Small intestine (tissue), 16 donors: ENCODE measurements at places on chromosomes 3 and 15.

- no peak for DNase-seq
These were observed 421.7 kb upstream of the GRM7 start for GRCh38 chr3:6439226-6439625.

DNA sequence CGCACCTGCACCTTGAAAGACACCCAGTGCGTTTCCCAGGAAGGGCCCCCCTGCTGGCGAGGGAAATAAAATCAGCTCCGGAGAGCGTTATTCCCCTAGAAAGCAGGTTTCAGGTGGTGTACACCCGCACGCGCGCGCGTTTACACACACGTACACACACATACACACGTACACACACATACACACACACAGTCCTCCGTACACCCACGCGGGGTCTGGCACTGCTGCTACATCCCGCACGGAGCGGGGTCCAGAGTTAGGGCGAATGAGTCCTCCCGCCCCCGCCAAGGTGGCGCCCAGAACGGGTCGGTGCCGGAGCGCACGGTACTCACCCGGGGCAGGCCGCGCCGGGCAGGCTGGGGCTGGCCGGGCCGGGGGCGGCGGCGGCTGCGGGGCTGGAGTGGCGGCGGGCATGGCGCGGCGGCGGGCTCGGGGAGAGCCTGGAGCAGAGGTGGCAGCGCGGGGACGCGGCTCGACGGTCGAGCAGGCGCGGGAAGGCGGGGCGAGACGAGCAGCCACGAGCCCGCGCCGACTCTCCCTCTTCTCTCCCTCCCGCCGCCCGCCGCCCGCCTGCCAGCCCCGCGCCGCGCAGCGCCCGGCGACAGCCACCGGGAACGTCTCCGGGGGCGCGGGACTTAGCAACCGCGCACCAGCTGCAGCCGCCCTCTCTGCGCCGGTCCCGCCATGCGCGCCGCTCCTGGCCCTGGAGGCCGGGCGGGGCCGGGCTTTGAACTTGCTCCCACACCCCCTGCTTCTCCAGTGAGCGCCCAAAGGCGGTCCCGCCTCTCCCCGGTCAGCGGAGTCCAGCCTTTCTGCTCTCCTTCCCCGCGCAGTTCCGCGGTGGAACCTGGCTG, at the start of gene DCLK3:
DCLK3 (minus strand) TSS at position 704 of the 854 bp plus-strand sequence; CDS start at position 414, 290 bp downstream.
- peak; percentile 40 for DNase-seq

- DNase-seq = no peak
These were observed 3.4 kb downstream of the IL20RB start for GRCh38 chr3:136960838-136961836.

GRCh38 chr15:69299943-69300588, 1.4 kb downstream of the PAQR5 start:
- DNase-seq = peak; percentile 31

- DNase-seq = peak; percentile 46
These were observed 31.8 kb downstream of the CTSH start for GRCh38 chr15:78913012-78913411.

GRCh38 chr15:70505411-70505919, 257.9 kb downstream of the UACA start:
- no peak for DNase-seq

DNA sequence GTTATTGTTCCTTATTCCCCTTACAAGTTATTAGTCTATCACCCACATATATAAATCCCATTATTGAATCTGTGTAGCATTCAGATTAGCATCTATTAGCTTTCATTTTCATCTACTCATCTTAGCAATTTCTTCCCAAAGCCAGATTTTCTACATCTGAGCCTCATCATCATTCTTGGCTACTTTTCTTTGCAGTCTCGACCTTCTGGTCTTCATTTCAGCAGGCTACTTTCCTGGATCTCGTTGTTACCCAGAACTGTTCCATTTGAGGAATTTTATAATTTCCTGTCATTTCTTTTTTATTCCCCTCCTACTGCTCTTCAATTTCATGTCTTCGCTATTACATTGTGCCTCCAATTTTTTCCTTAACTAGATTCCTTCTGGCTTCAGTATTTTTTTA, 51.8 kb downstream of the SPRED1 start:
- no peak for DNase-seq

- no peak for DNase-seq
These were observed 283.3 kb upstream of the TPRG1 start for GRCh38 chr3:188888321-188889053.

DNA sequence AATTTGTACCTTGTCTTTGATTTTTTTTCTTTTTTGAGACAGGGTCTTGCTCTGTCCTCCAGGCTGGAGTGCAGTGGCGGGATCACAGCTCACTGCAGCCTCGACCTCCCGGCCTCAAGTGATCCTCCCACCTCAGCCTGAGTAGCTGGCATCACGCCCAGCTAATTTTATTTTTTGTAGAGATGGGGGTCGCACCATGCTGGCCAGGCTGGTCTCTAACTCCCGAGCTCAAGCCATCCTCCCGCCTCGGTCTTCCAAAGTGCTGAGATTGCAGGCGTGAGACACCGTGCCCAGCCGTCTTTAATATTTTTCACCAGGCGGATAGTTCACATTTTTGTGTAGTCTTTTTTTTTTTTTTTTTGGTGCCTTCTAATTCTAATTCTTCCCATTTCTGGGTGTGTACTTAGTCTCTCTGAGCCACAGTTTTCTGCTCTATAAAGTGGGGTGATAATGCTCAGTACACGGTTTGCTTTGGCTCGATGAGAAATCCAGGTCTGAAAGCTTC, 528 bp upstream of the TATDN2 start:
- DNase-seq = no peak

DNA sequence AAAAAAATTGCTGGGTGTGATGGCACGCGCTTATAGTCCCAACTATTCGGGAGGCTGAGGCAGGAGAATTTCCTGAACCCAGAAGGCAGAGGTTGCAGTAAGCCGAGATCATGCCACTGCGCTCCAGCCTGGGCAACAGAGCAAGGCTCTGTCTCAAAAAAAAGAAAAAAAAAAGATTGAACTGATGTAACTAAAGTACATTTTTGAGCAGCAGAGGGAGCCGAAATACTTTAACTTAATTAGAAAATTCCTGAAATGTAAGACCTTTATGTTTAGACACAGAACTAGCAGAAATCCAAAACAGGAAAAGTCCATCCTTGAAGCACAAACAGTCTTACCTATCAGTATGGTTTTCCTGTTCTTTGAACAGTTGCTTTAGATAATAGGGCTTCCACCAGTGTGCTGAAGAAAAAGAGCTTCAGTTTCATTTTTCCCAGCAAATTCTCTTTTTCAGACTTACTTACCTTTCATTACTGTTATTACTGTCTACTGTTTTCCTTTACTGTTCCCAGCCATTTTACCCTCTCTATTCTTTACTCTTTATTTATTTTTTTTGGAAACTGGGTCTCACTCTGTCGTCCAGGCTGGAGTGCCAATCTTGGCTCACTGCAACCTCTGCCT, 33.4 kb upstream of the ZNF609 start:
- DNase-seq = peak; percentile 13

GRCh38 chr3:71949442-71949841, 164.5 kb upstream of the PROK2 start:
- no peak for DNase-seq

GRCh38 chr3:188905547-188905946, 266.2 kb upstream of the TPRG1 start:
- no peak for DNase-seq

DNA sequence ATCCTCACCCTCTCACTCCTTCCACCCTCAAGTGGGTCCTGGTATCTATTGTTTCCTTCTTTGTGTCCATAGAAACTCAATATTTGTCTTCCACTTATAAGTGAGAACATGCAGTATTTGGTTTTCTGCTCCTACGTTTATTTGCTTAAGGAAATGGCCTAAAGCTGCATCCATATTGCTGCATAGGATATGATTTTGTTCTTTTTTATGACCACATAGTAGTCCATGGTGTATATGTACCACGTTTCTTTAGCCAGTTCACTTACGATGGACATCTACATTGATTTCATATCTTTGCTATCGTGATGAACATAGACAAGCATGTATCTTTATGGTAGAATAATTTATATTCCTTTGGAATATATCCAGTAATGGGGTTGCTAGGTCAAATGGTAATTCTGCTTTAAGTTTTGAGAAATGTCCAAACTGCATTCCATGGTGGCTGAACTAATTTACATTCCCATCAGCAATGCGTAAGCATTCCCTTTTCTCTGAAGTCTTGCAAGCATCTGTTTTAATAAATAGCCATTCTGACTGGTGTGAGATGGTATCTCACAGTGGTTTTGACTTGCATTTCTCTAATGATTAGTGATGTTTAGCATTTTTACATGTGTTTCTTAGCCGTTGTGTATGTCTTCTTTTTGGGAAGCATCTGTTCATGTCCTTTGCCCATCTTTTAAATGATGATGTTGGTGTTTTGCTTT, 650.2 kb downstream of the ZNF385D start:
- no peak for DNase-seq

DNA sequence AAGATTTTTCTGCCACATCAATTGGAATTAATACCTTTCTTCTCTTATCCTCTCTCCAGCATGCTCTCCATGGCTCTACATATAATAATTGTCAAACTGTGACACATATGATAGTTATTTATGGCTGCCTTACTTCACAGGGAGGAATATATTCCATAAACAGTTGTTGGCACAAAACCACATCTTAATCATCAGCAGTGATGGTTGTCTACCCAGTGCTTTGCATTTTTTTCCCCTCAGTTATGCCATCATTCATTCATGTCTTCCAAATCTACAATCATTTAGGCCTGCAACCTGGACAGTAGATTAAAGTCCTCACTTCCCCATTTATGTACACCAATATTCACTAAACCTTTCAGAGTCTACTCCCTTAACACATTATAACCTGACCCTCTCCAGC, 107.7 kb downstream of the THRB start:
- DNase-seq = no peak

DNA sequence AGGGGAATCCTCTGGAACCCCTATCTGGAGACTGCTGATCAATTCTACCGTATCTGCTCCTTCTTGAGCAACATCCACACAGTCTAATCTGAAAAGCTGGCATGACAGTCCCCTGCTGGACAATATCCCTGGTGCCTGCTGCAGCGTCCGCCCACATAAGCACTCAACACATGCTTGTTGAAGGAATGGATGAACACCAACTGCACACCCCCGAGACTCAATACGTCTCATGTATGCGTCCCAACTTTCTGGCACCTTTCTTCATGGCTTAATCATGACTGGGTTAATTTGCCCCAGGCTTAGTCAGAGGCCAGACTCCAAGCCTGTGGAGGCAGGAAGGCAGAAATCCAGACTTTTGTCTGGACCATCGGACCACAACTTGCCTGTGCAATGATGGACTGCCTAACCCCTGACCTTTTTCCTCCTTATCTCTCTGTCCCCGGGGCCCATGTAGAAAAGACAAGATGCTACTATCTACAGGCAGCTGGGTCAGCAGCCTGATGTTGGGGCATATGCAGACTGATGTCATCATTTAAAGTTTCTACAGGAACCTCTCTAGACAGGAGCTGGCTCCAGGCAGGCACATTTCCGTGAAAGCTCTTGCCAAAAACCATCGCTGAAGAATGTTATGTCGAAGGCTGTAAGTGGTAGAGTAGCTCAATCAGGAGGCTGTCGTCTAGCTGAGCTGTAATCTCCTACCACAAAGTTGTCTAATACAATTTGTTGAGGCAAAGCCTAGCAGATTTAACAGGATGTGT, 114.1 kb upstream of the TPM1 start:
- no peak for DNase-seq

DNA sequence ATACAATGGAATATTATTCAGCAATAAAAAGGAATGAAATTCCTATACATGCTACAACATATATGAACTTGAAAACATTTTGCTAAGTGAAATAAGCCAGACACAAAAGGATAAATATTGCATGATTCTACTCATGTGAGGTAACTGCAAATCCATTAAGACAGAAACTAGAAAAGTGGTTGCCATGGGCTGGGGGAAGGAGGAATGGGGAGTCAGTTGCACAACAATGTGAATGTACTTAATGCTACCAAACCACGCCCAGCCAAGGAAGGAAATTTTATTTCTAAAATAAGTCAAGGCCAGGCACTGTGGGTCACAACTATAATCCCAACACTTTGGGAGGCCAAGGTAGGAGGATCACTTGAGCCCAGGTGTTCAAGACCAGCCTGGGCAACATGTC, 9.8 kb upstream of the GMPPB start:
- no peak for DNase-seq

GRCh38 chr3:8246070-8246469, 255.6 kb upstream of the LMCD1 start:
- DNase-seq = no peak

GRCh38 chr3:188095431-188095830, 58.5 kb upstream of the LPP start:
- peak; percentile 68 for DNase-seq

- peak; percentile 90 for DNase-seq
These were observed 36.3 kb downstream of the LRTM1 start for GRCh38 chr3:54891540-54891897.

DNA sequence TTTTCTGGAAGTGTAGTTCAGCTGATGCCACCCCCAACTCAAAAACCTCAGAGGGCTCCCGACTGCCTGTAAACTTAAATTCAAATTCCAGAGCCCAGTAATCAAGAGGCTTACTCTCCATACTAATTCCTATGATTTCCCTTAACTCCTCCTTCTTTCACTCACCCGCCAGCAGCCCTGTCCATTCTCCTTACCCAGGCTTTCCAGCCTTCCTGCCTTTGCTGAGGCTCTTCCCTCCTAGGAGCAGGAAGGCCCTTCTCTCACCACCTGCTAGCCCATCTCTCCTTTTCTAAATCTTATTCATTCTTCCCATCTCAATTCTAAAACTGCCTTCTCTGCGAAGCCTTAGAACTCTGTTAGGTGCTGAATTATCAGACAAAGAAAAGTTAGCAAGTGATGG, 30.4 kb downstream of the RORA start:
- no peak for DNase-seq

DNA sequence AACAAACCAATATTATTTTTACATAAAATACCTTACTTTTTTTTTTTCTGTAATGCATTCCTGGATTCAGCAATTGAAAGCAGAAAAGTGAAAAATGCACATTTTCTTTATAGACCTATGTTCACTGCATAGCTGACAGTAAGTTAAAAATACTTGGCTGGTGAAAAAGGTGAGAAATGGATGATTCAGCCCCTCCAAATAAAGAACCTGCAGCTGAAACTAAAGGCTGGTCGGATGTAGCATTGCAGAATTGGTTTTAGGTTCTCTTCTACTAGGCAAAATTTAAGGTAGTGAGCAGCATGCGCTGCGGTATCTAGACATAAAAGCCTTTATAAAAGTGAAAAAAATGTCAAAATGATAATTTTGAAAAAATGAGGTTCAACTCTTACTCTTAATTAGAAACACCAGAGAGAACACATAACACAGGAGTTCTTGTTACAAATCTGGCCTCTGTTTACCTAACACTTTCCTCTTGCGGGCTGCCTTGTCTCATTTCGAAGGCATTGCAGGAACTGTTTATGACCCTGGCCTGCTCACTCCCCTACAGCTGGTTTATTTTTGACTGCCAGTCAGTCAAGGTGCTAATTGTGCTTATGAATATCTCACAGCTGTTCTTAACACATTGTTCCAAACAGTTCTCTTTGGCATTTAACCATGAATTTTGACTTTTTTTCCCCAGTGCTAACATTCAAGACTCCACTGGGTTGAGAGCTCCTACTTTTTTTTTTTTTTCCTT, 455.4 kb upstream of the TBL1XR1 start:
- no peak for DNase-seq

- peak; percentile 90 for DNase-seq
These were observed 36.8 kb downstream of the TRANK1 start for GRCh38 chr3:36907911-36908646.
